ENCODE measurements at places on chromosomes 12 and 14. TPM values are rescaled to one million over a fixed set of nuclear protein-coding genes. Genes with fewer than 3 reads are reported as not detected.

IL31 gene
- polyA plus RNA-seq = not detected

DNA sequence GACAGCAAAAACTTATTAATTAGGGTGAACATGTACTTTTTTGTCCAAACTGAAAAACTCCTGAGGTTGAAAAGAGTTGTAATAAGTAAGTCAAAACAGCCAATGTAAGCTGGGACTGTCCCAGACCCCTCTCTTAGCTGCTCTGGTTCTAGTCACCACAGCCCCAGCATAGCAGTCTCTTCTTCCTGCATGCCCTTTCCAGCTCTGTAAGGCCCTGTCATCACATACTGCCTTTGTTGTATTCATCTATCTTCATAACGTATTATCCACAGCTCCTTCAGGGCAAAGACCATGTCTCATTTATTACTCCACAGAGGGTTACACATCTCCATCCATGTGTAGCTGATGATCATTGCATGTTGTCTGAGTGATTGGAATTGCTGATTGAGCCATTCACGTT is 56.5 kb downstream of the UTP20 start:
- peak; percentile 4 for DNase-seq

EGLN3 gene
- polyA plus RNA-seq = 26.0 TPM

C12orf75 gene
- polyA plus RNA-seq = 73.5 TPM

WSB2 gene
- polyA plus RNA-seq = 36.6 TPM

TPH2 gene
- polyA plus RNA-seq = 0.54 TPM

GRCh38 chr14:31205681-31206535 is 1.7 kb downstream of the HECTD1 start:
- no peak for DNase-seq

DNA sequence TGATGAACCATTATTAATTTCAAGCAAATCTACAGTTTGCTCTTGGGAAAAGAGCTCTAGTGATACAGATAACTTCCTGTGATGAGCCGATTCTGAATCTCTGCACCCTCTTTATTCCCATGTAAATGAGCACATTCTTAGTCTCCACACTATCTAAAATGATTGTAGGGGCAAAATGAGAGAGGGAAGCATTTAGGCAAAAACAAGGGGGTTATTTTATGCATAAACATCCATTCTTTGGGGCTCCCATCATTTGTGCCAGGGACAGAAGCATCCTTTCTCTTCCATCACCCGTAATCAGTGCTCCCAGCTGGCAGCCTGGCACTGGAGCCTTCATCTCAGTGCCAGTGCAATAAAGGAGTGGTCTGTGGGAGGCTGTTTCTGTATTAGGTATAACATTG is 1.7 kb upstream of the GPD1 start:
- no peak for DNase-seq

TAS2R19 gene
- polyA plus RNA-seq = 0.21 TPM

DNA sequence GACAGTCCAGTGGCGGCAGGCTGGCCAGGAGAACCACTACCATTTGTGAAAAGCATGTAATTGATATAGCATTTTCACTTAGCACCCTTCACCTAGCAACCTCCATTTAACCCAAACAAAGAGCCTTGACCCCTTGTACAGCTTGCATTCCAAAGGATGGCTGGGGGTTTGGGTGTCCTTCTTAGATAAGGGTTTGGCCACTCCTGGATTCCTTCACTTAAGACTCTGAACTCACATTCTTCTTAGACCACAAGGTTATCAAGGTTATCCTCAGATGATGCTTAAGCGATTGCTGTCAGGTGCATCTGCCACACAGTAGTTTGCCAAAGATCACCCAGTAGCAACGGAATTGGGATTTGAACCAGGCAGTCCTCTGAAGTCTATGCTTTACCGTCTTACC is 102.8 kb downstream of the ZNF664 start:
- DNase-seq = no peak

TRIM9 gene
- polyA plus RNA-seq = 4.4 TPM

LRRC10 gene
- polyA plus RNA-seq = not detected

GRCh38 chr14:103315941-103316340 is 18.1 kb upstream of the EIF5 start:
- no peak for DNase-seq

KLRD1 gene
- polyA plus RNA-seq = 0.27 TPM

GPR84 gene
- not detected for polyA plus RNA-seq

GPRC5D gene
- polyA plus RNA-seq = not detected

ADAM21 gene
- not detected for polyA plus RNA-seq

PIK3C2G gene
- polyA plus RNA-seq = not detected

DNA sequence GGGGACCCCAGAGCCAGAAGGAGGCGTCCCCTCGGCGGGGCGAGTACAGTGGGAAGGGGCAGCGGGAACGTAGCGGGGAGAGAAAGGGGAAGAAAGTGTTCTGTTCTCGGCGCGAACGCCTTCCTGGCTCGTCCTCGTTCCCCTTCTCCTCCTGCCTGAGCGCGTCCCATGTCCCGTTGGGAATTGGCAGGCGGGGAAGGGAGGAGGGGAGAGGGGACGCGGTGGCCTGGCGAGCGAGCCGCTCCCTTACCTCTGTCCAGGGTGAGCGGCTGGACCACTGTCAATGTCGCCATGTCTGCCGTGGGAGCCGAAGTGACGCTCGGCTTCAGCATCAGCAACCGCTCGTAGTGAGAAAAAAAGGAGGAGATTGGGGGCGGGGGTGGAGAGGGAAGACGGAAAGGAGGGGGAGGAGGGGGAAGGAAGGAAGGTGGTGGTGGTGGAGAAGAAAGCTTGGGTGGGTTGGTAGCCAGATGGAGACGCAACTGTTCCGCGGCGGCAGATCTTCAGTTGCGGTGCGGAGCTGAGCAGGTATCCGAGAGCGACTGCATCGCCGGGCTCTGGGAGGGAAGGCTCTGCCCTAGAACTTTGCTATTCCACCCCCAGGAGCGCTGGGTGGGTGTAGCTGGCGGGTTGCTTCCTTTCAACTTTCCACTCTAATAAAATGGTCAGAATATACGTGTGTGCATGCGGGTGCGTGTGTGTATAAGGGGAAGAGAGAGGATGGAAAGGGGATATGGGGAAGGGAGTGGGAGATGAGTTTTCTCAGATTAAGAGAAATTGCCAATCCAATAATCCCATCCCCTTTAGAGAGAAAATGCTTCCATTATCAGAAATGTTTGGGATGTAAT is at the start of gene LIN7A:
TSS of gene LIN7A (minus strand) at position 544 of the 848 bp plus-strand sequence. CDS start at position 332, 212 bp downstream.
- peak; percentile 68 for DNase-seq

DNA sequence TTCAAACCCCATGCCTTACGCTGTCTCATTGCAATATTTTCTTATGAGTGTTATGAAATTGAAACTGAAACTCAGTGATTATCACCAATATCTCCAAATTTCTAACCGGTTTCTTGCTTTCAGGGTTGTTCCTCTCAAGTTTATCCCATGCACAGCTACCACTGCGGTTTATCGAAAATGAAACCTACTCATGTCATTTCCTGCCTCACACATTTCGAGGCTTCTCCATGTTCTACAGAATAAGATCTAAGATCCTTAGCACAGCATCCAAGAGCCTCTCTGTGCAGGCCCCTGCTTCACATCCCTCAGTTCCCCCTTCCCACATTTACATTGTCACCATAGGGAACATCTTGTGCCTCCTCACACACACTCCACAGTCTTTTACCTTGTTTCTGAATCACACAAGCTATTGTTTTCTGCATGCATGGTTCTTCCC is 45.5 kb upstream of the FAR2 start:
- DNase-seq = no peak

GRCh38 chr12:15520083-15520482 is 197.8 kb downstream of the PTPRO start:
- peak; percentile 33 for DNase-seq

DNA sequence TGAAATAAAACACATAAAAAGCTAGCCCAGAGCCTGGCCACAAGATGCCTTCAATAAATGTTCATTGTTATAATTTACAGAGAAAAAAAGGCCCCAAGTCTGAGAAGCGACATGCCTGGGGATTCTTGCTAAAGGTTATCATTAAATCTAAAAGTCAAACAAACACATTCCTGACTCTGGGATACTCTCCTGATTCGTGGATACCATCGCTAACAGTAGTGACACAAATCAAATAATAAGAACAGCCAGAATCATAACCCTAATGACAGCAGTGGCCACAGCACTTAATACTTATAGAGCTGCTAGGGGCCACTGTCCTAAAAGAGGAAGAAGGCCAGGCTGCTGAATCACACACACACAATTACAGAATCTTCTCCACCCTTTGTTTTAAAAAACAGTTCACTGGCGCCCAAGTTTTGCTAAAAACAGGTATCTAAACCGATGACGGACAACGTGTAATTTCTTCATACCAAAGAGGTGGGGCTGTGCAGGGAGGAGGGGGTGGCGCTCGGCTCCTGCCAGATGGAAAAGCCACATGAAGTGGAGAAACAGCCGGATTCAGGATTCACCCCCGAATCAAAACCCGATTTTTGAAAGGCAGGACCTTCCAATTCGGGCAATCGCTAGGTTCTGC is 1.2 kb downstream of the CLIP1 start:
- no peak for DNase-seq

DNA sequence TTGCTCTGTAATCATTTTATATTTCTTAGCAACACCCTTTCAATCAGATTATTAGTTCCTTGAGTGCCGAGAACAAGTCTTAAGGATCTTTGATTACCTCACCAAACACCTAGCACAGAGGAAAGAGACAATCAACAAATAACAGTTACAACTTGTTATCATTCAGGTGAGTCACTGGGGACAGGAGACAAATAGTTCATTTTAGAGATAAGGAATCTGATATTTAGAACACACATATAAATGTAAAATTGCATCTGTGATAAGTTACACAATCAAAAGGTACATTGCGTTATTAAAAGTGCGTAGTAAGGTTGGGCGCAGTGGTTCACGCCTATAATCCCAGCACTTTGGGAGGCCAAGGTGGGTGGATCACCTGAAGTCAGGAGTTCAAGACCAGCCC is 5.1 kb upstream of the STXBP6 start:
- DNase-seq = no peak

DNA sequence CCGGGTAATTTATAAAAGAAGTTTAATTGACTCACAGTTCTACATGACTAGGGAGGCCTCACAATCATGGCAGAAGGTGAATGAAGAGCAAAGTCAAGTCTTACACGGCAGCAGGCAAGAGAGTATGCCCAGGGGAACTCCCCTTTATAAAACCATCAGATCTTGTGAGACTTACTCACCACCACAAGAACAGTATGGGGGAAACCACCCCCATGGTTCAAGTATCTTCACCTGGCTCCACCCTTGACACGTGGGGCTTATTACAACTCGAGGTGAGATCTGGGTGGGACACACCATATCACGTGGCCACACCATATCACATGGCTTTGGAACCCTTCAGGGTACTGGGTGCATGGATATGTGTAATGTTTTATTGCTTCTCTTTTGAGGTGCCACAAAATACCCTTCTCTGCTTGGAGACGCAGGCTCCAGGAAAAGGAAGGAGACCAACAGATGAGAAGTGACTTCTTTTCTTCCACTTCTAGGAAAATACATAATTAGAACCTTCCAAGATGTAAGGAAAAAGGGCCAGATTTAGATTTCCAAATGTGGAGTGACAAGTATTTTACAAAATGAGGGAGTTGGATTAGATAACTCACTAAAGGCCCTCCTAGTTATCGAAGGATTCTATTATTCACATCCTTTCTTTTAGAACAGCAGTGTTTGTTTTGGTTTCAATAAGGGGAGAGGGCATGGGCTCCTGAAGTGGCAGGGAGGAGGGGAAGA is 33.1 kb upstream of the ETFBKMT start:
- DNase-seq = no peak

DNA sequence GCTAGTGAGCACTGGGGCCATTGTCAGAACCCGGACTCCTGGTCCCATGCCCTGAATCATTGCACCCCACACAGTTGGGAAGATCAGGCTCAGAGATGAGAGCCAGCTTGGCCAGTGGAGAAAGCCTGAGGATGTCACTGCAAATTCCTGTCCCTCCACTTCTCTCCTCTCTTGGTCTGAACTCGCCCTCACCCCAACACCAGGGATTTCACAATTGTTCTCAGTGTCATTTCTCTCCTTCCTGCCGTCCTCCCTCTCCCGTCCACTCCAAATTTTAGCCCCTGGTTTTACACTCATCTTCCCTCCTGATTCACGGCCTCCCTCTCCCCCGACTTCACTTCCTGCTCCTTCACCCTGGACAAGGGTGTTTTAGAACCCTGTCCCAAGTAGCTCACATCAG is 11.1 kb downstream of the KRT75 start:
- DNase-seq = no peak

DNA sequence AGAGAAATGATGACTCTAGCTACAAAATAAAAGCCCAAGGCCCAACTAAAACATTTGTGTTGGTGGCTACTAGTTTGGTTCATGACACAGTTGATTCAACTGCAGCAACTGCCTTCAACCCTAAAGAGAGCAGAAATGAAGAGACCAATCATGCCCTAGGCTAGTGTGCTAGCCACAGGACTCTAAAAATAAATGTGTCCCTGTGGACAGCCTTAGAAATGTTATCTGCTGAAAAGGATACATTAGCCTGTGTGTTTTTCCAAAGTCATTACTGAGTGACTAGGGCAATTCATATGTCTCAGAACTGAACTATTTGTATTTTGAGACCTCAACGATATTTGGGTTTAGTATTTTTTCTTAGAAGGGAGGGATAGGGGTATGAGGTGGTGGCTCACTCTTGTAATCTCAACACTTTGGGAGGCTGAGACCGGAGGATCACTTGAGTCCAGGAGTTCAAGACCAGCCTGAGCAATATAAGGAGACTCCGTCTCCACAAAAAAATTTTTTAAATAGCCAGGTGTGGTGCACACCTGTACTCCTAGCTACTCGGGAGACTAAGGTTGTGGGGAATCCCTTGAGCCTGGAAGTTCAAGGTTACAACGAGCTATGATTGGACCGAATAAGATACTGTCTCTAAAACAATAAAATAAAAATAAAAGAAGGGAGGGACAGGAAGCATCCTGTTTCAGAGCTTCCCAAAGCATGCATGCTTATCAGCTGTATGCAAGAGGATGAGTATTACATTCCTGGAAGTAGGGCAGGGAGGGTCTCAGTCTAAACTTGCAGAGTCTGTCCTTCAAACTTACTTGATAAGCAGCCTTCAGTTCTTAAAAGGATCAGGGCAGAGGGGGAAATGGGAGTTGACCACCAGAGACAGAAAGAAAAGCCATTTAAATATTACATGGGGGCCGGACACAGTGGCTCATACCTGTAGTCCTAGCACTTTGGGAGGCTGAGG is 29.6 kb upstream of the NAP1L1 start:
- no peak for DNase-seq

SMCO2 gene
- 0.86 TPM for polyA plus RNA-seq

All from GM23338 (cell line).